ENCODE measurements at places on chromosomes 11 and 22.

DNA sequence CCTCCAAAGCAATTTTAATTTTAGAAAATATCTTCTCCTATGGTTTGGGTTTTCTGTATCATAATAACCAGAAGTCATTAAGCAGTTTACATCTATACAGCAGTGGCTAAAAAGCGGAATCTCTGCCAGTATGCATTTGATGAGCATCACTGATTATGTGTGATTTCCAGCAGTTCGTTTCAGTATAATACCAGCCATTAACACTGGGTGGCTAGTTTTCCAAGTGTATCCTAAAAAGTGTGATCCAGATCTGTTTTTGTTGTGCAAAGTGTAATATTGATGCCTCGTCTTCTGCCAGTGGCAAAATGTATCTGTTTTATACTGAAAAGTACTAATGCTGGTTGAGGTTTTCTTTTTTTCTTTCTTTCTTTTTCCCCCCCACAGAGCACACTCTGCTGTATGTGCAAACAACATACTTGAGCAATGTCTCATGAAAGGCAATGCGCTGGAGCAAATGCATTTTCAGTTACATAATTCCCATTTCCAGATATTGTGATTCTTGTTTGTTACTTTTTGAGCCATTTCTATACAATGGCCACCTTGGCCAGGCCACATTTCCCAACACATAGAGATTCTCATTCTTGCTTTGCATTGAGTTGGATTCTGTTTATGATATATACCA is 64.2 kb downstream of the SLC36A4 start:
- DNase-seq: no peak

GRCh38 chr22:31344256-31344577 is 1.9 kb downstream of the PATZ1 start:
- DNase-seq: no peak

DNA sequence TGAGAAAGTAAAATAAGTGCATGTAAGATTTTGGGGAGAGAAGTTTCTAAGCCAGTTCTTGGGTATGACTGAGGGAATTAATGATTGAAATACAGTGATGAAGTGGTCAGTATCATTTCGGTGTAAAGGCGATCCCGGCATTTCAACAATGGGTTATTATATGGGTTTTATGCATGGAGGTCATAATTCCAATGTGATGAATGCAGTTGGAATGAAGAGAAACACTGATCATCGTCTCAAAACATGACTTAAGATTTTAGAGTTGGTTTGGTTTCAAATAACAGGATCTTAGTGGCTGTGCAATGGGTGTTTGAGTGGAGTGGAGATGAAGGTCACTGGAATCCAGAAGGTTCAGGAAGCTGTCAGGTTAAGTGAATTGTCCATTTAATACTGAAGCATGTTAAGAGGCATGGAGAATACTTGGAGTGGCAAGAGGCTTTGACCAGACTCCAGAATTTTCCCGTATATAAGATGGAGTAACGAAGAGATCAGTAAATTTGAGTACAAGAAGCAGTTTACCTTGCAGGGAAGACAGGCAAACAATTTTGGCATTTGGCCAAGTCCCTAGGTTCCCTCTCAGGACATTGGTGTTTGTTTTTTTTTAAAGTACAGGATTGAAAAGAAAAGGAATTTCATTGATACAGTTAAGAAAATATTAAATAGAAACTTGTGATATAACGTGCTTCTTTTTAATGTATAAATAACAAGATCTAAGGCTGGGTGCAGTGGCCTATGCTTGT is 96.4 kb upstream of the BIRC3 start:
- no peak for DNase-seq

GRCh38 chr22:47031628-47031915 is 269.1 kb downstream of the TBC1D22A start:
- DNase-seq: no peak

- DNase-seq: no peak
Measured at GRCh38 chr11:19679952-19680828, 32.4 kb upstream of the NAV2 start.

DNA sequence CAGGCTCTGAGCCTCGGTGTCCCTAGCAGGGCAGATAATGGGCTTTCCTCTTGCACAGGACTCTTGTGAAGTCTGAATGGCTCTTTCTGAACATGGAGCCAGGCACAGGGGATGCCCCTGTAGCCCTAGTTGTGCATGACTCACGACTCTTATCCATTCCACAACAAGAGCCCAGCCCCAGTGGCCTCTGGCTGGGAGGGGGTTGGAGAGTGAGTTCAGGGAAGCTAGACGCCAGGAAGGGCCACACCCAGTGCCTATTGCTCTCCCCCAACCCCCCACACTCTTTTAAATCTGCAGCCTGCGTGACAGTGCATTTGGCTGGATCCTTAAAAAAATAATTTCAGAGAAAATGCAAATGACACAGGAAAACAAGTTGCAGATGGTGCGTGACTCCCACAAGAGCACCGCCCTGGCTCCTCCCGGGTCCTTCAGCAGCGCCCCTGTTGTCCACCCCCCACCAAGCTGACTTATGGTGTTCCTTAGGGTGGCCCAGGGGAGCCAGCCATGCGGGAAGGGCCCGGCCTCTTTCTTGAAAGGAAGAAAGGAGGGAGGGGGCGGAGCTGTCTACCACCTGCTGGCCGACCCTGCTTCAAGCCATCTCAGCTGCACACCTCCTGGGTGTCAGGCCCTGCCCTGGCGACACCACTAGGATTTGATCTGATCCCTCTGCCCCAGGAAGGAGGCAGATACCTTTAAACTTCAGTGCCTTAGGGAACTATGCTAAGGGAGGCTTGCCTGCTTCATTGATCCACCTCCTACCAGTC is 74.7 kb downstream of the MN1 start:
- no peak for DNase-seq

DNA sequence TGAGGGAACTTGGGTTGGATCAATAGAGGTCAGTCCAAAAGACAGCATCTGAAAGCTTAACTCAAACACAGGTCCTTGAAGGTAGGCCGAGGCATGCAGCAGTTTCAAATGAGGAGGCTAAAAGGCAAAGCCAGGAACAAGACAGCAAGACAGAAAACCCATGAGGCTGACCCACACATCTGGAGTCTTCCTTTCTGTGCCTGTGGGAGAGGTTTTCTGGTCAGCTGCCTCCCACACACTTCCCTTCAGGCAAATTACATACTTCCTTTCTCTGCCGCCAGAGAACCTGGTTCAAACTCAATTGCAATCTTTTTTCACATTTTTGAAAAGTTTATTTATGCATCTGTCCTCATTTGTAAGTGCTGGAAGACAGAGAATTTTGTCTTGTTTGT is 29.8 kb upstream of the CRTAM start:
- no peak for DNase-seq

DNA sequence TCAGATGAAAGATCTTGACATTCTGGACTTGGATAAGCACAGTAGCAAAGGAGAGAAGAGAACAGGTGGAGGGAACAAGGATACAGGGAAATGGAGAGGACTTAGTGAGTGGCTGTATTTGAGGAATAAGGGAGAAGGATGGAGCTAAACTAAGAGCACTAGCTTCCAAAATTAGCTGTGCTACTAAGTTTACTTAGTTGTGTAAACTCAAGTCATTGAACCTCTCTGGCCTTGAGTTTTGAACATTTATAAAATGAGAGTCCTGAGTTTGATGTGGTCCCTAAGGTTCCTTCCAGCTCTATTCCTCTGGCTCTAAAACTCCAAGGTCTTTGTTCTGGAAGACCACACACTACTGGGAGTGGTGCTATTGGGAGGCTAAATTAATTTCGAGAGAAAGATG is 100.7 kb downstream of the TRIM44 start:
- no peak for DNase-seq

- no peak for DNase-seq
Measured at GRCh38 chr22:40020956-40021355, 26.2 kb downstream of the FAM83F start.

- no peak for DNase-seq
Measured at GRCh38 chr11:106477776-106478175, 400.3 kb downstream of the AASDHPPT start.

DNA sequence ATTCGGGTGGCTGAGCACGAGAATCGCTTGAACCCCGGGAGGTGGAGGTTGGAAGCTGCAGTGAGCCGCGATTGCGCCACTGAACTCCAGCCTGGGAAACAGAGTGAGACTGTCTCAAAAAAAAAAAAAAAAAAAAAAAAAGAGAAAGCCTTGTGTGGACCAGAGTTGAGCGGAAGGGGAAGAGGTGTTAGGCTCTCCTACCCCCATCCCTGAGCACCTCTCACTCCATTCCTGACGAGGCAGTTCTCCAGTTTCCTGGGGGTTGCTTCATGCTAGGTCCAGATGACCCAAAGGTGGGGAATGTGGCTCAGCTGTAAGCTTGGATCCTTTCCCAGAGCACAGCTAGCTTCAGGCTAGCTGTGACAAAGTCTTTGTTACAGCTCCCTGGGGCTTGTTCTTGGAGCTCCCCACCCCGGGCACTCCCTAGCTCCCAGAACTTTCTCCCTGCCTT is 8.8 kb upstream of the DNAL4 start:
- no peak for DNase-seq

DNA sequence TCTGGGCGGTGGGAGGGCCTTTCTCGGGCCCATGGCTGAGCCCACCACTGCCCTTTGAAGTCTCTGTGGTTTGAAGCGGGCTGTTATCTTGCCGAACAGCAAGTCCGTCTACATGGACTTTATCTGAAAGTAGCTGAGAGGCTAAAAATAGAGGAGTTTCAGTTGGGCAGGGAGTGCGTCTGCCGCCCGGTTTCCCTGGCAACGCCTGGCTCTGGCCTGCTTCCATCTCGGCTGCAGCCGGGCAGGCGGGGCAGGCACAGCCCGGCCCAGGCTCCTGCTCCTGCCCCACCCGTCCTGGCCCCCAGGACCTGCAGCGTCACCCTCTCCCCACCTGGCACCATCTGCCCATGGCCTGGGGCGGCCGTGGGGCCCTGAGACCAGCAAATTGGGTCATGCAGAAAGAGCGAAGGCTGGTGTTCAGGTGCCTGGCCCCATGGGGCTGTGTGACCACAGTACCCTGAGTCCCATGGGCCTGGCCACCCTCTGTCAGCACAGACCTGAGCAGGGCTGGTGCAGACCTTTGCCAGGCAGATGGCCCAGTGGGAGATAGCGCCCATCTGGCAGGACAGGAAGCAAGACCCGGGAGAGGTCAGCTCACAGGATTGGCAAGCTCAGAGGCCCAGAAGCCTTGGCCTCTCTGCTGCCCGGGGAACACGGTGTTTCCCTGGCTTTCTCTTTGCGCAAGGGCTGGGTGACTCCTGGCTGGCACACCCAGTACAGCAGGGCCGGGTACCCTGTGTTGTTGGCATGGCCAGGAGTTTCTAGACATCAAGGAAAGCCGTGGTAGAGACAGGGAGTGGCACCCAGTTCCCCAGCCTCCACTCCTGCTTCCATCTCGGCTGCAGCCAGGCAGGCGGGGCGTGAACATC is 79.1 kb upstream of the KCNQ1OT1 start:
- no peak for DNase-seq

DNA sequence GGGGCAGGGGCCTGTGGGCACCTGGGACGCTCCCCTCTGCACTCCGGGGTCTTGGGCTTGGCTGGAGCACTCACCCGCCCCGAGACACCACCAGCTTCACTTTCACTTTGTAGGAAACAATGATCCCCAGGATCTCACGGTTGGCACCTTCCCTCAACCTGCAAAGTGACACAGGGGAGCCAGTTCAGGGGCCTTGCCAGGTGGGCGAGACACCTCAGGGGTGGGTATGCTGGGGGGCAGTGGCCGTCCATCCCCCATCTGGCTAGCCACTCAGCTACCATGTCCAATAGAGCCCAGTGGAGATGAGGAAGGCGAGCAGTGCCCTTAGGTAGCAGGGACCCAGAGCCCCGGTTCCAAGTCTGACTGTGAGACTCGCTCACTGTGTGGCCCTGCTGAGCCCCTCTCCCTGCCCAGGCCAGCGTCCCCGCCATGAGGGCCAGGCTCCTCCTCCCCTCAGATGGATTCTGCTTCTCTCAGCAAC is 32.3 kb downstream of the TPBGL start:
- no peak for DNase-seq

GRCh38 chr22:28973352-28973751 is 88.3 kb downstream of the C22orf31 start:
- no peak for DNase-seq

DNA sequence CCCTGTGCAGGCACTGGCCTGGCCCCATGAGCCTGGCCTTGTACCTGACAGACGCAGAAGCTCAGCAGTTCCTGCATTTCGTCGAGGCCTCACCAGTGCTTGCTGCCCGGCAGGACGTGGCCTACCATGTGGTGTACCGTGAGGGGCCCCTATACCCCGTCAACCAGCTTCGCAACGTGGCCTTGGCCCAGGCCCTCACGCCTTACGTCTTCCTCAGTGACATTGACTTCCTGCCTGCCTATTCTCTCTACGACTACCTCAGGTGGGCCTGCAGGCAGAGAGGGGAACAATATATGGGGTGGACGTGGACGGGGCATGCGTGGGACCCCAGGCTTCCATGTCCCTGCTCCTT is 4.9 kb downstream of the LARGE2 start:
- DNase-seq: no peak

DNA sequence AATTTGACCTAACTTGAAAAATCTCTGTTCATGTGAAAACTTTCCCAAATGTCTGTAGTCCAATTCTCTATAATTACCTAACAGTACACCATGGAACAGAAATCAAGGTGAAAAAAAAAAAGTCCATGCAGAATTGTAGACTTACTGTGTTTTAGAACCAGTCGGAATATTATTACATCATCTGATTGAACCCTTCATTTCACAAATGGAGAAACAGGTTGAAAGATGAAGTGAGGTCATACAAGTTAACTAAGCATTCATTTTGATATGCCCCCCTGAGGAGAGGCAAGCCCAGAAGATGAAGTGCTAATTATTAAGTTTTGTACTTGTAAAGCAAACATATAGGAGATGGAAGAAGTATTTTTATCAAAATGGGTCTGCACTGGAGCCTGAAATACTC is 179.4 kb downstream of the WNT11 start:
- DNase-seq: no peak

- no peak for DNase-seq
Measured at GRCh38 chr22:35677460-35678187, 29.4 kb downstream of the APOL6 start.

- no peak for DNase-seq
Measured at GRCh38 chr11:3867209-3868091, 12.0 kb downstream of the STIM1 start.

DNA sequence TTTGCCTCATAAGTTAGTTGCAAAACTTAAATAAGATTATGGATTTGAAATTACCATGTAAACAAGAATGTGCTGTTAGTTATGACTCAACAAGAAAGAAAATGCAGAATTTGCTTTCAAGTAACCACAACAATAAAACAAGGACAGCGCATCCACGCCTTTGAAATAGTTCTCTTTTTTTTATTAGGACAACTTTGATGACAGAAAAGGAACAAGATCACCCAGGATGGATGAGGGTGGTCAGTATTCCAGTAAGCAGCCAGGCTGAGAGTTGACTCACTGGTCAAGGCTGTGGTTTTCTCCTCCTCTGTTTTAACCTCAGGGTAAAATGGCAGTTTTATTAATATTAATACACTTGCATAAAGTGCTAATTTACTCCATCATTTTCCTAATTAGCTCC is 544.4 kb downstream of the OPCML start:
- no peak for DNase-seq

DNA sequence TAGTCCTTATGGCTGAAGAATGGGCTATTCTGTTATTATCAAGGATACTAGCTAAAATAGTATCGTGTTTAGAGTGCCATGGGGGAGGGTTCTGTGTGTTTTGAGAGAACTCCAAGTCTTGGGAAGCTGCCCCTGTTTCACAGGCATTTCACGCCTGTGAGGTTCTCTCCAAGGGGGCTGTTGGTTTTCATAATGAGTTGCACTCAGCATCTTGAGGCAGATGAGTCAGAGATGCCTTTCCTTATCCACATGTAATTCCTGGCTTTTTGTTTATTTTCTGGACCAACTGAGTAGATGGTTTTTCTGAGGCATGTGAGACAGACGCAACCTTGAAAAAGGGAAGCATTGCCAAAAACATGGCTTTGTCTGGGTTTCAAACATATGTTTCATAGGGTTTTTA is 203.7 kb downstream of the ARHGAP42 start:
- DNase-seq: no peak

GRCh38 chr22:30992565-30992964 is 23.5 kb downstream of the TUG1 start:
- no peak for DNase-seq
